ENCODE measurements at places on chromosomes 16 and 17. TPM values are rescaled to one million over a fixed set of nuclear protein-coding genes. Genes with fewer than 3 reads are reported as not detected.

GRCh38 chr17:43803758-43804157 is 23.5 kb downstream of the CFAP97D1 start:
- DNase-seq = no peak

GRCh38 chr17:18117982-18118975 is 9.7 kb downstream of the MYO15A start:
- no peak for DNase-seq

- DNase-seq = no peak
Measured at GRCh38 chr16:9264067-9264466, 172.6 kb downstream of the HAPSTR1 start.

DNA sequence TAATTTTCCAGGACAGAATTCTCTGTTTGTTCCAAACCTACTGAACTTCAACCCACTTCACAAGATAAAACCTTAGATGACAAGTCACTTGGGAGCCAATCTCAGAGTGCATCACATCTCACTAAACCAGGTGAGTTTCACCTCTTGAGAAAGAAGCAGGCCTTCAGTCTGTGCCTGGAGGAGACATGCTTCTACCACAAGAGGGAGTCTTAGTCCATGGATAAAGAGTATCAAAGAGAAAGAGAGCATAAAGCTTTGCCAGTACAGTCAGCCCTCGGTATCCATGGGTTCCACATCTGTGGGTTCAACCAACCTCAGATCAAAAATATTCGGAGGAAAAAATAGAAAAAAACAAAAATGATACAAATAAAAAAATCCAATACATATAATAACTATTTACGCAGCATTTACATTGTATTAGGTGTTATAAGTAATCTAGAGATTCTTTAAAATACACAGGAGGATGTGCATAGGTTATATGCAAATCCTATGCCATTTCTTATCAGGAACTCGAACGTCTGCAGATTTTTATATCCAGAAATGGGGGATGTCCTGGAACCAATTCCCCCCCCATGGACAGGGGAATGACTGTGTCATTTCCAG is 37.7 kb downstream of the DUSP14 start:
- DNase-seq = peak; percentile 20

Gene CDH8
- not detected for total RNA-seq

Gene TP53TG3
- total RNA-seq = not detected

Gene HSD17B1
- 0.44 TPM for total RNA-seq

Gene C17orf113
- total RNA-seq = 0.15 TPM
